ENCODE measurements at places on chromosomes 6 and 20. TPM values are rescaled to one million over a fixed set of nuclear protein-coding genes. Genes with fewer than 3 reads are reported as not detected.

Gene ADGRF1
- total RNA-seq, result not detected

Gene HUS1B
- total RNA-seq, result 0.65 TPM

Gene AIF1
- not detected for total RNA-seq

Gene PTCHD4
- 9.8 TPM for total RNA-seq

Gene TBXT
- total RNA-seq, result not detected

Gene MLN
- total RNA-seq, result not detected

Gene CLPSL1
- total RNA-seq, result not detected

Gene TREML2
- not detected for total RNA-seq

Gene ECT2L
- under 0.01 TPM for total RNA-seq

All from fibroblast of the aortic adventitia (primary cell).